ENCODE measurements at places on chromosomes 3 and 15. TPM values are rescaled to one million over a fixed set of nuclear protein-coding genes. Genes with fewer than 3 reads are reported as not detected.

DNA sequence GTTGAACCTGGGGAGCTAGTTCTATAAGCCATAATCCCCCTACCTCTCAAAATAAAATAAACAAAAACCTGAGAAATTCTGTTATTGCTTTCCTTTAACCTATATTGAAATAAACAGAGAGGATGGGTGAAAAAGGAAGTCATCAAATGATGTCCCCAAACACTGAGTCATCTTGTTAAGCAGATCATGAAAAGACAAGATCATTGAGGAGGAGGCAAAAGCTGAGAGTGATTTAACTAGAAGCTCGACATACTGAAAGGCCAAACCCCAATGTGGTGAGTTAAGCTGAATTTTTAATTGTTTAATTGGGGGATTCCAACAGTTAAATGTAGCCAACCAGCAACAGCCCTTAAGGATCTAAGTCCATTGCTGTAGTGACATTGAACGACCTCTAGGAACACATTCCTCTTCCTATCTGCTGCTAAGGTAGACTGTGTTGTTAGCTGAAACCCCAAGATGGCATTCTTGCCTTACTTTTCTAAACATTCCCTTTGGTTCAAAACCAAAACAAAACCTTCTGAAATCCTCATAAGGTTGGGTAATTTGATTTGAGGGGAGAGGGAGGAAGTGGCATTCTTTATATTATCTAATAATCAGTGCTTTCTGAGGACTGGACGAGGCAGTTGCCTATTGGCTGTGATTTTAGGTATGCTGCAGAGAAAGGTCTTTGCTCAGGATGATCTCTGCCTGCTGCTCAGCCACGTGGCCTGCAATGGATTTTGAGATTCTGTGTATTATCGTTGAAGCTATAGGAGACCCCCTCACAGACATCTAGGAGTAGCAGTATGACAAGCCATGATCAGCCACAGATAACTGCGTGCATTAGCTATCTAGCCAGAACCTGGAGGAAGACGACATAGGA is 62.7 kb upstream of the BNIP2 start:
- no peaks in the 10 kb centered on the region for H3K27me3 ChIP-seq
- no peak for DNase-seq
- no peaks in the 10 kb centered on the region for H3K36me3 ChIP-seq
- no peak overlapping the region for H3K27ac ChIP-seq

- no peaks in the 10 kb centered on the region for H3K4me1 ChIP-seq
- H3K36me3 ChIP-seq: no peaks in the 10 kb centered on the region
- H3K27ac ChIP-seq: no peak overlapping the region
- H3K27me3 ChIP-seq: no peaks in the 10 kb centered on the region
- DNase-seq: no peak
- H3K4me3 ChIP-seq: no peak overlapping the region
These were observed 138.8 kb upstream of the PRR20G start for GRCh38 chr3:127426444-127427153.

GRCh38 chr15:61421938-61422337 is 192.8 kb upstream of the RORA start:
- no peak for DNase-seq
- no peak overlapping the region for H3K4me3 ChIP-seq
- H3K36me3 ChIP-seq: no peaks in the 10 kb centered on the region
- H3K4me1 ChIP-seq: no peaks in the 10 kb centered on the region

The GP9 gene
- not detected for total RNA-seq

The STARD5 gene
- 3.0 TPM for total RNA-seq

All from right atrium auricular region (tissue), 2 donors.